Fibroblast of skin of left quadriceps (primary cell): ENCODE measurements at places on chromosomes 6 and 20.

- DNase-seq = peak; percentile 21
These were observed 32.3 kb upstream of the LGSN start for GRCh38 chr6:63352069-63352543.

GRCh38 chr20:10352934-10353824 is 80.8 kb downstream of the MKKS start:
- DNase-seq = no peak

DNA sequence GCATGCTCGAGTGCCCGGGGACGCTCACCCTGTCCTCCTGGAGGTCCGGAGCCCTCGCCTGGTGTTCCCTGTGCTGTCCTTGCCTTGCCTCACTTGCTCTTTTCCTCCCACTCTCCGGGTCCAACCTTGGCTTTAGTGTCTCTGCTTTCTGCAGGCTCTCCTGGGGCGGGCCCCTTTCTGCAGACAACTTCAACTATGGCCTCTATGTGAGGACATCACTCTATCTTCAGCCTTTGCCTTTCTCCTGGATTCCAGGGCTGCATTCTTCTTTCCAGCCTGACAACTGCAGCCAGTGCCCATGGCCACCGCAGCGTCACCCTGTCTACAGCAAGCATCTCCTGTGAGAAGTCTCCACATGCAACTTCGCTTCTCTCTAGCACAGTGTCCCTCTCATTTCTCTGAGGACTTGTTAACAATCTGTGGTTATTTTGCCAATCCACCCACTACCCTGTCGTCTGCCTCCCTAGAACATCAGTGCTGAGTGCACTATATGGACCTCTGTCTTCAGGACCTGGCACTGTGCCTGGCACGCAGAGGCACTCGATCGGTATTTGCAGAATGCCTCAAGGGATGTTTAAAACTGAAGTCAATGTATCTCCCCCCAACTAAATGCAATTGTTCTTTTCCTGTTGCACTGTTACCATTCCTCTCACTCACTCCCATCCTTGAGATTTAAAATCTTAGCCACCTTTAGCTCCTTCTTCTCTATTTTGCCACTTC is 35.9 kb downstream of the FOXC1 start:
- no peak for DNase-seq

- DNase-seq = no peak
These were observed 52.2 kb upstream of the CCDC167 start for GRCh38 chr6:37551867-37552266.

- DNase-seq = no peak
These were observed 1.8 kb downstream of the PROCR start for GRCh38 chr20:35173576-35174192.

DNA sequence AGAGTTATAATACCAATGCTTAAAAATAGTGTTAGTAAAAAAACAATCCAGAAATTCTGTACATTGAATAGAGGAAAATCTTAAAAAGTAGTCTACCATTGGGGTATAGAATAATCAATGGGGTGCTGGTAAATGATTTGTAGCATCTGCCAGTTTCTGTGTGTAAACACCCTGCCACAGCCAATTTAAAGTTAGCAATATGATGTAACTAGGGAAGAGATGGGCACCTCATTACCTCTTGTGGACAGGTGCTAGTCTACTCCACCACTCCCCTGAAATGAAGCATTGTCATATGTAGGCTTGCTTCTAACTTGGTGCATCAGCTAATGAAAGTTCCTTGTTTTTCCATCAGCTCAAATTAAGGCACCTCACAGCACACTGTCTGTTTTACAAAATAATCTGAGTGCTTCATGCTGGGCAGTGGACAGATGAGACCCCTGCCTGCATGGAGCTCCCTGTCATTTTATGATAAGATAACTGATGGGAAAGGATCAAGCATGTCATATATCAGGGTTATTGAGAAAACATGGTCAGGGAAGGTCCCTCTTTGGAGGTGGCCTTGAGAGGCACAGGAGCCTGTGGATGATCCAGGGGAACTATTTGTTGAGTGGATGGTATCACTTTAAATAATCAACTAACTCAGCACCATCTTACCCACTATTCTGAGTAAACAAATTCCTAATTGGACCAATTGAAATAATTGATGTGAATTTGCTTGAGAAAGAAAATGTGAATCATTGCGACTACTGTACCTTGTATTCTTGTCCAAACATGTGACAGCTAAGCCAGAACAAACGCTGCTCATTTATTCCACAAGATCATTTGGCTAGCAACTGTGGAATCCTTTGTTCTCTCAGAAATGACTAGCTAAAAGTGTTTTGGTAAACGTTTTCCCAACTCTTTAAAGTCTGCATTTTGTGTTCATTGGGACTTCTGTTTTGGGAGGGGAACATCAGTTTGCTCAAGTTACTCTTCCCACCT is 45.9 kb upstream of the CSE1L start:
- DNase-seq = no peak

DNA sequence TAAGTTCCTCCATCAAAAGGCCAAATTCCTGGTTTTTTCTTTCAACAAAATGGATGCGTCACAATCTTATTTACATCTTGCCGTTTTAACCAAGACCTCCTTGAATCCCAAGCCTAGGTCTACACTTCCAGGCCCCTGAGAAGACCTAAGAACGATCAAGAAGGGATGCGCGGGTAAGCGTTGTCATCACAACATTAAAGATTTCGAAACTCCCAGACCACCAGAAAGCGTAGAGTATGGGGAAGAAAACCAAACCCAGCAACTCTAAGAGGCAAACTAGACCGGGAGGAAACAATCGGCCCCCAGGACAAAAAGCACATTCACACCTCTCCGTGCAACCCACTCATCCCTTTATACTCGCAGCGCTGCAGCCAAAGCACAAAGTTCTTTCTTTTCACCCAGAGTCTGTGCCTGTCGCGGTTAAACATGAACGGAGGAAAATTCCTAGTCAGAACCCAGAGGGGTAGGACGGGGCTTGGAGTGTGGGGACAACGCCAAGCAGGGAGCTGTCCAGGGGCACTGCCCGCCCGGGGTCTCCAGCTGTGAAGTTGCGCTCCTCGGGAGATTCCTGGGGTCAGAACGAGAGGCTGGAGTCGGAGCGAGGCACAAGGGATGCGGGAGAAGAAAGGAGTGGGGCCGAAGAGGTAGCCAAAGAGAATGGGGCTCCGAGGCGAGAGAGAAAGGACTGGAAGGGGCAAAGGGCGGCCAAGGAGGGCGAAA is 725 bp downstream of the OSER1 start:
- no peak for DNase-seq

- DNase-seq = no peak
These were observed 354.5 kb downstream of the UTRN start for GRCh38 chr6:144639654-144640053.

DNA sequence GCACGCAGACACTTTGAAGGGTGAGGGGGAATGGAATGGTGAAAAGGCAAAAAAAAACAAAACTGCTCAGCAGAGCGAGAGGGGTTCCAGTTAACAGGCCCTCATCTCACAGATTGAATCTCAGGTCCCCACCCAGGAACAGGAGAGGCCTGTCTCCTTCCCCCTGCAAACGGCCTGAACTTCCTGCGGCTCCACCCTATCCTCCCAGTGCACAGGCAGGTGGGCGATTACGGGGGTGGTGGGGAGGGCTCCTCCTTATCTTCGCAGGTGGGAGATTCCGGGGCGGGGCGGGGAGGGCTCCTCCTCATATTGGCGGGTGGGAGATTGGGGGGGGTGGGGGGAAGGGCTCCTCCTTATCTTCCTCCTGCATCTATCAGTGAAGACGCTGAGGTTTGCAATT is 129.0 kb downstream of the SOX4 start:
- no peak for DNase-seq

DNA sequence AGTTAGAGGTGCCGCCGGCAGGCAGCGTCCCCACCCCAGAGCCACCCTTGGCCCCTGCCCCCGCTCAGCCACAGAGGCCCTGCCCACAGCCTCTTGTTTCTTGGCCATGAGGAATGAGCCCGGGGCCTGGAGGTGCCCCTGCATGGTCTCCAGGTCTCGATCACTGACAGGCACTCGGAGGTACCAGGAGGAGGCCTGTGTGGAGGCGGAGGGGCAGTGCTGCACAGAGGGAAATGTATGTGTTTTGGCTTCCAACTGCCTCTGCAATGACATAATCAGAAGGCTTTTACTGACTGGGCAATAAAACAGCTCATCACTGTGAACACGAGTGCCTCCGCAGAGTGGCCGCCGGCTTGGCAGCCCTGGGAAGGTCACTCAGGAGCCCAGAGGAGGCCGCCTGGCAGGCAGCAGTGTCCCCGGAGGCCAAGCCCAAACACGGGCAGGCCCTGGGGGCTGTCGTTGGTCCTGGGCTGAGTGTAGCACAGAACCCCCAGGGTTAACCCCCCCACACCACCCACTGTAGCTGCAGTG is 61.1 kb upstream of the GATA5 start:
- no peak for DNase-seq

DNA sequence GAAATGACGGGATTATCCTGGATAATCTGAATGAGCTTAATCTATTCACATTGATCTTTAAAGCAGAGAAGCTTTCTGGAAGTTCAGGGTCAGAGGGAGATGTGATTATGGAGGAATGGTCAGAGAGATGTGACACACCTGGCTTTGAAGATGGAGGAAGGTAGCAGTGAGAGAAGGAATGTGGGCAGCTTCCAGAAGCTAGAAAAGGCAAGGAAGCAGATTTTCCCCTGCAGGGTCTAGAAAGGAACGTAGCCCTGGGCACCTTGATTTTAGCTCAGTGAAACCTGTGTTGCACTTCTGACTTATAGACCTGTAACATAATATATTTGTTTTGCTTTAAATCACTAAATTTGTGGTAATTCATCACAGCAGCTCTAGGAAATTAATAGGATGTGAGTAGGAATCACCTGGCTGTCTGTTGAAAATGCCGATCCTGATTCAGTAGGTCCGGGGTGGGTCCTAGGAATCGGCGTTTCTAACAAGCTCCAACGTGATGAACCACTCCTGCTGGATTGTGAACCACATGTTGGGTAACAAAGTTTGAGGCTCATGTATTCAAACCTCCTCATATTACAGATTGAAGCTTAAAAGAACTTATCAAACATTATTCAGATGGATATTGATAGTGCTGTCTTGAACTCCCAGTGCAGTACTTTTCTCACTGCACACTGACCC is 157.0 kb downstream of the GJA1 start:
- DNase-seq = no peak

DNA sequence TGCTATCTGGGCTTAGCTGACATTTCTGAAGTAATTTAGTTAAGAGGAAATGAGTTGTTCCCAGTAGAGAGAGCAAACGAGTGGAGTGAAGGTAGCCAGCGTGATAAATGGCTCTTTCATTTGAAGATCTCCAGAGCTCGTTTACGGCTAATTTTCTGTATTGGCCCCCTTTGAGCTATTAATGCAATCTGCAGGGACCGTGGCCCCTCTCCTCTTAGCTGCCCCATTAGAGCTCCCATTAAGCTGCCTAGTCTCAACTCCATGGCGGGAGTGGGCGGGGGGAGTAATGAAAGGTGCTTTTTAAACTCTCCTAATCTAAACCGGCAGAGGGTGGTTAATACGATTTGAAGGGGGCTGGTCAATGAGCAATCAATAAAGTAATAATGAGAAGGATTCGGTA is 12.5 kb downstream of the TFAP2B start:
- DNase-seq = no peak

- no peak for DNase-seq
These were observed 124.5 kb downstream of the HIVEP2 start for GRCh38 chr6:142820338-142821051.

DNA sequence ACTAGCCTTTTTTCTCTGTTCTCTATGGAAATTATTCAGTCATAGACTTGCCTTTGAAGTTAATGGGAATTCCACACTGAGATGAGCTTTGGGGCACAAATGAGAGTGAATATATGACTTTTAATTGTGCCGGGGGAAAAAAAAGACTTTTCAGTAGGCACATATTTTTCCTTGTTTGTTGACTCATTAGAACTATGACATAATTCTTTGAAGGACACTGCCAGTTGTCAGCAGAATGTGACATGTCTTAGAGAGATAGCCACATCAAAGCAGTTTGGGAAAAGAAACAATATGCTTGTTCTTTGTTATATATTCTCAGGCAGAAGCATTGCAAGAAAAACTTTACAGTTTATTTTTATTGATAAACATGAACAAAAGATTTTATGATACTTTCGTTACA is 138.3 kb downstream of the COL9A1 start:
- DNase-seq = no peak

GRCh38 chr20:57555457-57556184 is 5.3 kb upstream of the PCK1 start:
- no peak for DNase-seq

GRCh38 chr6:152572338-152573088 is 64.6 kb downstream of the SYNE1 start:
- no peak for DNase-seq

DNA sequence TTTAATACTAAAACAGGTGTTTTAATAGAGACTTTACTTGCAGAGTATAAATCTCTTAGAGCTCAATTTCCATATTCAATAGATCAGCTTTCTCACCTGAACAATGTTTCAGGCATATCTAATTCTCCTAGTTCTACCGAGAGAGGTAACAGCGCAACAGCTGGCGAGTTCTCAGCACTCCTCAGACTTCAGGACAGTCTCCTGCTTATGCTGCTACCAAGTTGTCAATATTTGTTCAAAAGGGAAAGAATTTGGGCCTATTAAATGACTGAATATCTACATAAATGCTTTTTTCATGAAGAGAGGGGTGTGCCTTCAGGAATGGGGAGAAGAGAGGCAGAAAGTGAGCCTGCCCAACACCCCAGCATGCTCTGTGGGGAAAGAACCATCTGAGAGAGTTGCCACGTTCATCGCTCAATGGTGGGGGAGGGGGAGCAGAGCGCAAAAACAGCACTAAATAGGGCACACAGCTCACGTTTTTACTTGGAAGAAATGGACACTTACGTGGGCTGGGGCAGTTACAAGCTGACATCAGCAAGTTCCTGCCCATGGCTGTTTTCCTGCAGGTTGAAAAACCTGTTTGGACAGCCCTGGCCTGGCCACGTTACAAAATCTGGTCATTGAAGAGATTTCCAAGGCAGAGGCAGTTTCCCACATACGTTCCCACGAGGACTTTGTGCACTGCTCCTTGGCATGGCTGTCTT is 38.0 kb downstream of the EZR start:
- DNase-seq = no peak

GRCh38 chr20:50980071-50980681 is 21.6 kb downstream of the MOCS3 start:
- peak; percentile 96 for DNase-seq

GRCh38 chr6:36131511-36132245 is 1.4 kb downstream of the MAPK13 start:
- DNase-seq = peak; percentile 10

DNA sequence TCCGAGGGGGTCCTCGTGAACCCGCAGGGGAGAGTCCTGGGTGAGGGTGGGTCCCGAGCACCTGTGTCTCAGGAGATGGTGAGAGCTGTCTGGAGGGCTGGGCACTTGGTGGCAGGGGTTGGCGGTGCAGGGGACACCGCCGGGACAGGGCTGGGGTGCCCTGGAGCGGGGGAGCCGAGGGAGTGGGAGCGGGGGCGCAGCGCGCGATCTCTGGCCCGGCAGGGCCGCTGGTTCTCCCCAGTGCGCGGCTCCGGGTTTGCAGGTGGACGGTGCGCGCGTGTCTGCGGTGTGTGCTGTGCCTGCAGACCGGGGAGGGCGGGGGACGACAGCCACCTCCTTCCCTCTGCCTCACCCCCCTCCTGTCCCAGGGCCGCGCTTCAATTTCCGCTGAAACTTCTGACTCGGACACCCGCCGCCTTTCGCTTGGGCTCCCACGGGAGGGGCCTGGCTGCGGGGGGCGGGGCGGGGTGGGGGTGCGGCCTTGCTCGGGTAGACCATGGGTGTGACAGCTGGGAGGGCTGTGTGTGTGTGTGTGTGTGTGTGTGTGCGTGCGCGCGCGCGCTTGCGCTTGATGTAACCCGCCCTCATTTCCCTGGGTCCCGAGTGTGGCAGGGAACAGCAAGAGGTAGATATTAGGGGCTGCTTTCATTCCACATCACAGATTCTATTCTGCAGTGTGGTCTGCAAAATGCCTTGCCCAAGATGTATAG is 1.2 kb downstream of the TRIB3 start:
- DNase-seq = peak; percentile 52
